ENCODE measurements at places on chromosomes 3 and 15.
A peak's percentile ranks its signal among the peaks of the same experiment; 100 is the strongest.

GRCh38 chr3:17518189-17519059, 224.0 kb downstream of the TBC1D5 start:
- H3K27ac ChIP-seq, result peak overlapping the region; percentile 11
- peak; percentile 41 for DNase-seq
- H3K27me3 ChIP-seq, result no peaks in the 10 kb centered on the region
- no peaks in the 10 kb centered on the region for H3K36me3 ChIP-seq
- H3K4me3 ChIP-seq, result no peak overlapping the region
- H3K4me1 ChIP-seq, result peaks cover 22% of the 10 kb centered on the region

GRCh38 chr3:13123013-13123654, 49.9 kb upstream of the IQSEC1 start:
- no peaks in the 10 kb centered on the region for H3K36me3 ChIP-seq
- no peaks in the 10 kb centered on the region for H3K27me3 ChIP-seq
- H3K4me1 ChIP-seq, result peaks cover 4% of the 10 kb centered on the region
- no peak for DNase-seq

GRCh38 chr15:25725758-25726157, 137.4 kb downstream of the ATP10A start:
- H3K27me3 ChIP-seq, result no peaks in the 10 kb centered on the region
- DNase-seq, result no peak
- peaks cover 12% of the 10 kb centered on the region for H3K4me1 ChIP-seq
- no peak overlapping the region for H3K4me3 ChIP-seq
- no peak overlapping the region for H3K27ac ChIP-seq
- no peaks in the 10 kb centered on the region for H3K36me3 ChIP-seq

DNA sequence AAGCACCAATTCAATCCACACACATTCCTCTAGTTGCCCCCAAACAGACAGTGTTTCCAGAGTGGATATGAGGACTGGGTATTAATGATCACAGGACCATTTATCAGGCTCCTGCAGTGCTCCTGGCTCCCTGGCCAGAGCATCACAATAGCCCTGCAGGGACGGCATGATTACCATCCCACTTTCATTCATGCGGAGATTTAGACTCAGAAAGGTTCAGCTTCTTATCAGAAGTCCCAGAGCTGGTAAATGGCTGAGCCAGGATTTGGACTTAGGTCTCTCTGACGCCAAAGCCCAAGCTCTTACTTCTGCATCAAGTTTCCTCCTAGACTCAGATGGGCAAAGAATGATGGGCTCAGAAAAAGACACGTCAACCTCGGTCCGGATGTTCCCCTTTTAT, 2.9 kb upstream of the EPHB3 start:
- H3K27ac ChIP-seq, result no peak overlapping the region
- H3K27me3 ChIP-seq, result peaks cover 61% of the 10 kb centered on the region
- DNase-seq, result no peak
- H3K4me1 ChIP-seq, result peaks cover 39% of the 10 kb centered on the region
- no peaks in the 10 kb centered on the region for H3K36me3 ChIP-seq

DNA sequence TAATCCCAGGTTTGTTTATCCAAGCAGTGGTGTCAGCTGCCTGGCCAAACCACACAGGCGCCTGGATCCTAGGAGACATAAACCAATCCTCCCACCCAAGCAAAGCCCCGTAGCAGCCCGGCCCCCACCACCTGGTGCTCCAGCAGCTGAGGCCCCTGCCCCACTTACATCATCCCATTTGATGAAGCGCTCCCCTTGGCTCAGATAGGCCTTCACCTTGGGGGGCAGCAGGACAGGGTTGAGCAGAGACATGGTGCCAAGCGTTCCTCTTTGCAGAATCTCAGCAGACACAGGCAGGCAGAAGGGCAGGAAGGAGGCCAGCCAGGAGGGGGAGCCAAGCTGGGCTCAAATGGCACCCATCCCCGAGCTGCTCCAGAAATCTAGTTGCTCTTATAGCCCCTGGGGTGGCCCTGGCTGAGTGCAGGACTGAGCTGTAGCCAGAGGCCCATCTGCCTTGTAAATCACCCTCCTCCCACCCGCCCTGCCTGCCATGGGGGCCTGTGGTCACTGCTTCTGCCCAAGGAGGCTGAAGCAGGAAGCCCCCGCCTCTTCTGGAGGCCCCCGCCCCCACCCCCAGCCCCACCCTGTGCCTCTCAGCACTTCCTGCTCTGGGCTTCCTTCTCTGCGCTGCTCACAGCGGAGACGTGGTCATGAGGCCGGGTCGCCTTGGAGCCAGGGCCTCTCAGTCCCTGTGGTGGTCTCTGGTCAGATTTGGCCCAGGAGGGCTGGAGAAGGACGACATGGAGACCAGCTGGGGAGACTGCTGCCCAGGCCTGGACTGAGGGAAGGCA, at the start of gene PLCB2:
TSS of gene PLCB2 (minus strand) at position 515 of the 791 bp plus-strand sequence. CDS start at position 252, 263 bp downstream.
- no peak within 1 kb of the TSS for H3K27ac ChIP-seq
- H3K4me3 ChIP-seq, result peak within 1 kb of the TSS; percentile 22
- H3K4me1 ChIP-seq, result peaks cover 35% of the 10 kb centered on the region
- no peaks in the 10 kb centered on the region for H3K36me3 ChIP-seq
- DNase-seq, result peak; percentile 44
- H3K27me3 ChIP-seq, result peaks cover 10% of the 10 kb centered on the region

DNA sequence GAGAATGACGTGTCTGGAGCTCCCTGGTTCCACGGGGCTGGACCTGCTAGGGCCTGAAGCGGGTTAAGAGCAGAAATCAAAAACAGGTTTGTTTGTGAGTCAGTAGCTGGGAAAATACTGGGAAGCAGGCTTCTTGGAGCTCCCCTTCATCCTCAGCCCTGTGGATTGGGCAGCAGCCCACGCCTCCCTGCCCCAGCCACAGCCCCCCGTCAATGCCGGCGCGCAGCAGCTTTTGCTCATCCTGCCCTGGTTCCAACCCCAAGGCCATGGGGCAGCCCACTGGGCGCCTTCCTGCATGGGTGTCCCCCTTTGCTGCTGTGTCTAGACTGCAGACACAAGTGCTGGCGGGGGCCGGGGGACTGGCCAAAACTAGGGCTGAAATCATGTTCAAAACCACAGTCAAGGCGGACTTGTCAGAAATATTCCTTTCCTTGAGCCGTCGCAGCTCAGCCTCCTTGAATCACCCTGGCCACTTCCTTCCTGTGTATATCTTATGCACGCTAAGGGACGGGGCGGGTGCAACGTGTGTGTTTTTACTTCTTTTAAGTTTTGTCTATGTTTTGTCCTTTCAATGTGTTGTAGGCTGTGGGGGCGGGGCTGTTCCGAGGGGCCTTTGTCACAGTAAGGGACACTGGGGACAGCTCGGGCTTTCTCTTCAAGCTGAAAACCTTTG, 108.1 kb downstream of the KLF13 start:
- peaks cover 3% of the 10 kb centered on the region for H3K27me3 ChIP-seq
- DNase-seq, result no peak
- H3K4me3 ChIP-seq, result no peak overlapping the region
- no peak overlapping the region for H3K27ac ChIP-seq
- H3K36me3 ChIP-seq, result no peaks in the 10 kb centered on the region

GRCh38 chr15:65923264-65923663, 54.0 kb downstream of the RAB11A start:
- H3K4me3 ChIP-seq, result no peak overlapping the region
- no peaks in the 10 kb centered on the region for H3K36me3 ChIP-seq

DNA sequence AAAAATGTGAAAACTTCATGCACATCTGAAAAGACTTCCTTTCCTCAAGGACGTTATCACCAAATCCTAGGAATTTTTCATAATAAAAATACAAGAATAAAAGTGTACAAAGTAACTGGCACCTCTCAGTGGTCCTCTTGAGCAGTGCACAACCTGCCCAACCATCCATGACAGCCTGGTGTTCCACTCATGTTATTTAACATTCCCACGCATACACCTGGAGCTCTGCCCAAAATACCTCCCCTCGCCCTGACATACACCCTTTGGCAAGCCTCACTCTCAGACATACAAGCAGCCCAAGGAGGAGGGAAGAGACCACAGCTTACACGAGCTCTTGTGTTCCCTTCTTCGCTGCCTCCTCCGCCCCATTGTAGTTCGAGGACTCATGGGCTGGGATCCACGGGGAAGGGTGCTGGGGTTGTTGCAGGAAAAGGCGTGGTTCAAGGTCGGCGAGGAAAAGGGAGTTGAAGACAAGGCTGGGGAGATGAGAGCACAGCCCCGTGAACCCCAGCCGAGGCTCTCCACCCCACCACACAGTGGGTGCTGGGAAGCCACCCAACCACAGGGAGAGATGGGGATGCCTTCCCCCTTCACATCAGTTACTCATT, 23.3 kb downstream of the GRIP2 start:
- no peak overlapping the region for H3K4me3 ChIP-seq
- H3K27me3 ChIP-seq, result no peaks in the 10 kb centered on the region
- 0 out of 2 replicates have a peak, but pooled peaks cover 2% of the 10 kb centered on the region for H3K4me1 ChIP-seq
- H3K36me3 ChIP-seq, result no peaks in the 10 kb centered on the region

GRCh38 chr15:58505581-58505980, 73.8 kb downstream of the LIPC start:
- no peak overlapping the region for H3K4me3 ChIP-seq
- H3K27ac ChIP-seq, result no peak overlapping the region
- no peaks in the 10 kb centered on the region for H3K27me3 ChIP-seq
- no peak for DNase-seq
- no peaks in the 10 kb centered on the region for H3K4me1 ChIP-seq

DNA sequence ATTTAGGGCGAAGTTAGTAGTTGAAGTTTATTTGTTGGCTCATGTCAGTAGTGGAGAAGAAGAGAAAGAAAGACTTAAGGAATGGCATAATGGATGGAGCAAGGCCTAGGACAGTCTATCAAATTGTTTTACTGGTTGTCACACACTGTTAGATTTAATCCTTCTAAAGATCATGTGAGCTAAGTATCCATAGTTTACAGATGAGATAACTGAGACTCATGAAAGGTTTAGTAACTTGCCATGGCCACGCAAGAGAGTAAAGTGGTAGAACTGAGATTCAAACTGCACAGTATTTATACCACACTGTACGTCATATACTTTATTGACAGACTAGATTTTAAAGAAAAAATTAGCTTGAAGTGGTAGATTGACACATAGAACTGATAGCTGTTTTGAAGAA, 11.4 kb downstream of the SPRED1 start:
- peaks cover 4% of the 10 kb centered on the region for H3K36me3 ChIP-seq
- no peak for DNase-seq
- H3K27ac ChIP-seq, result no peak overlapping the region
- peaks cover 28% of the 10 kb centered on the region for H3K4me1 ChIP-seq
- H3K4me3 ChIP-seq, result no peak overlapping the region

GRCh38 chr15:77659350-77660321, 26.9 kb upstream of the LINGO1 start:
- H3K4me1 ChIP-seq, result peaks cover 29% of the 10 kb centered on the region
- H3K27ac ChIP-seq, result no peak overlapping the region

DNA sequence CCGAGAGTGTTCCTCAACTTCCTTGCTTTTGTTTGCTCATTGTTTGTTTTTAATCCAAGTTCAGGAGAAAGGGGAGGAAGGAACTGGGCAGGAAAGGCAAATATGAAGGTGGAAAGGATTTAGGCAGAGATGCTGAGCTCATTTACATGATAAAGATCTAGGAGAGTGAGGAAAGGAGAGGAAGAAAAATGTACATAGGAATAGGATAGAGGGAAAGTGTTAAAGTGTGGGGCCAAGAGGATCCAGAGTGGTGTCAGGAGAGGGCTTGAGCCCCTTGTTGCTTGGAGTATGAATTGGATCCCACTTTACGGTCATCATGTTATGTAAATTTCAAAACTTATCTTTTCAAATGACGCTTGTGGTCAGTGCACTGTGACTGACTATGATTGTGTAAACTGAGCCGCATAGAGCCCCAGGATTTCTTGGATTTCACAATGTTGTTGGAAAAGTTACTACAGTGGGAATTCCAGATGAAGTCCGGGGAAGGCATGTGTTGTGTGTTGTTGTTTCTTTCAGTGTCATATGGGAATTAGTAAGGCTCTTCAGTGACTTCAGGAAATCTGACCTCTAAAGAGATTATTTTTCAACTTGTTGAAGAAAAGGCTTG, 15.0 kb upstream of the PLD1 start:
- H3K36me3 ChIP-seq, result no peaks in the 10 kb centered on the region
- peaks cover 44% of the 10 kb centered on the region for H3K4me1 ChIP-seq
- no peak overlapping the region for H3K4me3 ChIP-seq
- DNase-seq, result no peak
- H3K27ac ChIP-seq, result no peak overlapping the region

DNA sequence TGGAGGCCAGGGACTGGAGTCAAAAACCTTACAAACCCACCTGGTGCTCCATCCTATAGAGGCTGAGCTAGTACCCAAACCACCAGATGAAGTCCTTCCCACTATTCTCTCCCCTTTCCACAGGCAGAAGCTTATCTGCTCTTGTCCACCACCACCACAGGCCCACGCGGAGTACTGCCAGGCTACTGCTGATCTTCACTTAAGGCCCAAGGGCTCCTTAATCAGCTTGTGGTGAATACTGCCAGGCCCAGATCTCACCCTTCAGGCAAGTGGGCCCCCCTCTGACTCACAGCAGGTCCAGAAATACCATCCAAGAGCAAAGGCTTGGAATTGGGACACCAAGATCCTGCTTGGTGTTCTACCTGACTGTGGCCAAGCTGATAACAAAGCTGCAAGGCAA, 598.1 kb upstream of the CBLB start:
- H3K4me1 ChIP-seq, result no peaks in the 10 kb centered on the region
- peaks cover 6% of the 10 kb centered on the region for H3K36me3 ChIP-seq
- H3K27me3 ChIP-seq, result no peaks in the 10 kb centered on the region
- no peak for DNase-seq
- H3K27ac ChIP-seq, result no peak overlapping the region

GRCh38 chr3:195411836-195412235, 31.0 kb downstream of the ACAP2 start:
- no peaks in the 10 kb centered on the region for H3K27me3 ChIP-seq
- no peak overlapping the region for H3K27ac ChIP-seq
- no peaks in the 10 kb centered on the region for H3K36me3 ChIP-seq
- DNase-seq, result no peak
- no peak overlapping the region for H3K4me3 ChIP-seq

GRCh38 chr15:75346796-75347221, at the start of gene NEIL1:
Gene NEIL1, plus strand, starts transcription at chr15:75347039. Its CDS starts 1,867 bp downstream, at chr15:75348906.
- peaks cover 9% of the 10 kb centered on the region for H3K4me1 ChIP-seq
- no peaks in the 10 kb centered on the region for H3K36me3 ChIP-seq
- H3K27ac ChIP-seq, result no peak within 1 kb of the TSS
- no peak for DNase-seq

DNA sequence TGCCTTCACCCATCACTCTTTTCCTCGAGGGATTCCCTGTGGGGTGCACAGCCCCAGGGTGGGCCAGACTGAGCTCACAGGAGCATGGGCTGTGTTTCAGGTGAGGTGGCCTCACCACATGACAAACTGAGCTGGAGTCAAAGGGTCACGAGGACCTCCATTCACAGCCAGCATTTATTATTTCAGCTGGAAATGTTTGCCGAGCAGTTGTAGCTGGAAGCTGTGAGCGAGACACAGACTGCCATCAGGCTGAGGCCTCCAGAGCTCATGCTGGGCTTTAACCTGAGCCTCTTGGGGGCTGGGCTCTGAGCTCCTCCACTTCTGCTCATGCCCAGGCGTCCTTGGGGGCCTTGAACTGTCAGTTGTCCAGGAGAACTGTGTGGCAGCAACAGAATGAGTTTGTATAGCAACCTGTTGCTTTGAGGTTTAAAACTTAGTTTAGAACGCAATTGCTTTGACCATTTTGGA, 57.5 kb downstream of the FLNB start:
- no peaks in the 10 kb centered on the region for H3K27me3 ChIP-seq
- DNase-seq, result no peak
- peak overlapping the region; percentile 79 for H3K27ac ChIP-seq

GRCh38 chr3:48314542-48314941, 18.9 kb downstream of the SPINK8 start:
- peaks cover 52% of the 10 kb centered on the region for H3K27me3 ChIP-seq
- H3K4me1 ChIP-seq, result no peaks in the 10 kb centered on the region
- H3K27ac ChIP-seq, result no peak overlapping the region
- DNase-seq, result no peak

All from WTC11 (cell line).